ENCODE measurements at places on chromosomes 1 and 21.

GRCh38 chr21:33406493-33406892, 3.3 kb downstream of the IFNGR2 start:
- DNase-seq = no peak

GRCh38 chr1:1081311-1082238, 7.5 kb upstream of the RNF223 start:
- DNase-seq = no peak

DNA sequence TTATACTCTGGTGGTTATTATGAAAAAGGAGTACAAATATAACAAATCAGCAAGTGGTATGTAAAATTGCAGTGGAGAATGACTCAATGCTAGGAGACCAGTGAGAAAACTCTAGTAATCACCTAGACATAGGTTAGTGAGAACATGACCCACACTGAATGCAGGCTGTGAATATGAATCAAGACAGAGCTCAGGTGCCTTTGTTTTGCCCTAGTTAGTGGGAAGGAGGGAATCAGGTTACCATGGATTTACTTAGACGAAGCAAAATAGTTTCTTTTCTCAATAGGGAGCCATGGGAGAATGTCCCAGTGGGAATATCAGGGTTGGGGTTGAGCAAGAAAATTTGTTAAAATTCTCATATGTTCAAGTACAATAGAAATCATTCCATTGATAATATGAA, 10.6 kb upstream of the GCLM start:
- DNase-seq = no peak

DNA sequence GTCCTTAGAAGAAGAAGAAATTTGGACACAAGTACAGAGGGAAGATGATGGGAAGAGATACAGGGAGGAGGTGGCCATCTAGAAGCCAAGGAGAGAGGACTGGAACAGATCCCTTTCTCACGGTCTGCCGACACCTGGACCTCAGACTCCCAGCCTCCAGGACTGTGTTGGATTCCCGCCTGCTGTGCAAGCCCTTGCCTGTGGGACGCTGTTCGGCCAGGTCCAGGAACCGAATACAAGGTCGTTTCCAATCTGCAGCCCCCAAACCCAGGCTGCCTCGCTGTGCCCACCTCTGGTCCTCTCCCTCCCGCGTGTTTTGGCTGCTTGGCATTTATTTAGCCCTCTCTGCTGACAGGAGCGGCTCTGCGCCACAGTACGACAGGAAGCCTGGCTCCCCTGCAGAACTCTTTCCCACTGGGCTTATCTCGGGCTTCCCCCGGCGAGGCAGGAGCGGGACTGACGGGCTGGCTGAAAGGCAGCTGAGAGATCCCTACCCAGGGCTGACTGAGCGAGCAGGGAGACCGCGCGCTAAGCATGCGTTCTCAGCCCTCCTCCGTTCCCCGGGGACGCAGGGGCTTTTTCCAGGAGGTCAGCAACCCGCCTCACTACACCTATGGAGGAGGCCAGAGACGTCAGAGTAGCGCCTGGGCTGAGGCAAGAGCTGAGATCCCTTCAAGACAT, 238.4 kb downstream of the TNR start:
- DNase-seq = no peak

DNA sequence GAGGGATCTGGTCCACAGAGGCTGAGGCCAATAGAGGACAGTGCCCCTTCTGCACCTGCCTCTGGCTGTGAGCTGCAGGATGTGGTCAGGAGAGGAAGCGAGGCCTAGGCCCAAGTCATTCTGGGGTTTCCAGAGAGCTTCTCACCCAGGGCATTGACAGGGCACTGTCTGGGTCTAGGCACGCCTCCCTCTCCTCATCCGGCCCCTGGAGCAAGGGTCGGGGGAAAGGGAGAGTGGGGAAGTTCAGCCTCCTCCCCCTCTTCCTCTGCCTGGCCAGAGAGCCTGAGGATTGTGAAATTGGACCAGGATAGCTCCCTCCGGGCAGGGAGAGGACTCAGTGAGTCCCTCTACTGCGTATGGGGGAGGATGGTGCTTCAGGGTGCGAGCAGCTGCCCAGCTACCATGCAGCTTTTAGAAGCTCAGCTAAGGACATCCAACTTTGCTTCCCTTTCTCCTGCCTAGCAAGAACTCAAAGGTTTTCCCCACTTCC, 6.3 kb upstream of the INAVA start:
- DNase-seq = peak; percentile 30

DNA sequence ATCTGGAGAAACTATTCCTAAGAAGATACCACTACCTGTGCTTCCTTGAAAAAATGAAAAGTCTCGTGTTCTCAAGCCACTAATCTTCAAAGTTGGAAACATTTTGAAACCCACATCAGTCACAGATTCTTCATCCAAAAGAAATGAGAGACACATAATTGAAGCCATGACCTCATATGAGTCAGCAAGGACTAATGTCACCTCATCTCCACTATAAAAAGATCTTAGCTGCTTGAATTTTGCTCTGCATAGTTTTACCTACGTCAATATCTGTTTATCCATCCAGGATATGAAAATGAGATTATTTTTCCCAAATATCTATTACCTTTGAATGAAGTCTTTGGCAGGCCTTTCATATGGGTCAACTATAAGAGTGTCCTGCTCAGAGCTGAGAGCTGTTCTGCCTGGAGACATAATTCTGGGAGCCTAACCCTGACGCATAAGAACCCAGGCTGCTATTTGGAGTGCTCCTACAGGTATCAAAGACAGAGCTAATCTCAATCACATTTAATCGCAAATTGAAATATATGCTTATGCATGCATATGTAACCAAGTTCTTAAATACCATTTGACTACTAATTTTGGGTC, 312.5 kb upstream of the PKN2 start:
- no peak for DNase-seq

DNA sequence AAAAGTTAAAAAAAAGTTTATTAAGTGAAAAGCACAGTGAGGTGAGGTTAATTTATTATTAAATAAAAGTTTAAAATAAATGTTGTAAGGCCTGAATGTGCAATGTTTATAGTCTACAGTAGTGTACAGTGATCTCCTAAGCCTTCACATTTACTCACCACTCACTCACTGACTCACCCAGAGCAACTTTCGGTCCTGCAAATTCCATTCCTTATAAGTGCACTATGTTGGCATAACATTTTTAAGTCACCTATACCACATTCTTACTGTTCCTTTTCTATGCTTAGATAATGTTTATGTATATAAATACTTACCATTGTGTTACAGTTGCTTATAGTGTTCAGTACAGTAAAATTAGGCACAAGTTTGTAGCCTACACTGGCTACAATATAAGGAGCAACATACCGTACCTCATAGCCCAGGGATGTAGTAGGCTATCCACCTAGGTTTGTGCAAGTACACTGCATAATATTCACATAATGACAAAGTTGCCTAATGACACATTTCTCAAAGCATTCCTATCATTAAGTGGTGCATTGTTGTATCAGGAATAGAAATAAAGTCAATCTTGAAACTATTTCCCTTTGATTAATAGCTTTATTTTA, 426.5 kb upstream of the BRINP3 start:
- DNase-seq = no peak

DNA sequence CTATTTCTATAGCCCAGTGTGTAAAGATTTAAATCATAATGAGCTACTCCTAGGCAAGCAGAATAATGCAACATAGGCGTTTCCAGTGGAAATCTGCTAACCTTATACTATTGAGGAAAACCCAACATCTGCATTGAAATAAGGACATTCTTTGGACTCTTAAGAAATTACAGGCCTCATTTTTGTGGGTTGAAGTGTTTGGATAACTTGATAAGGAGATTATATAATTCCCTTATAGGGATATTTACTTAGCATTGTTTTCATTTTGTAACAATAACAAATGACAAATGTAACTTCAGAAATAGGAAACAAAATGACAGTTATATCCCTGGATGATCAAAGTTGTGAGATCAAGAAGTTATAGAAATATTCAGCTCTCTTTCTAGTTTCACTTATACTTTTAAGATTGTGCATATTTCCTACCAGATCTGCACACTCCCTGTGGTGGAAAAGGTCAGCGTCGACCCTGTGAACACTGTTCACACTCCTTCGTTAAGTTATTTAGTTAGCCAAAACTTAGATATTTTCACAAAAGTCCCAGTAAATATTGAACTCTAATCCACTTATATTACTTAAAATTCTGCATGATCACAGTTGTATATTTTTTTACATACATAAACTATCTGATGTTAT, 284.4 kb upstream of the C1orf105 start:
- DNase-seq = no peak

- DNase-seq = no peak
Observed at GRCh38 chr1:150322310-150322709, 977 bp downstream of the PRPF3 start.

- no peak for DNase-seq
Observed at GRCh38 chr1:166182281-166182680, 15.5 kb upstream of the FAM78B start.

DNA sequence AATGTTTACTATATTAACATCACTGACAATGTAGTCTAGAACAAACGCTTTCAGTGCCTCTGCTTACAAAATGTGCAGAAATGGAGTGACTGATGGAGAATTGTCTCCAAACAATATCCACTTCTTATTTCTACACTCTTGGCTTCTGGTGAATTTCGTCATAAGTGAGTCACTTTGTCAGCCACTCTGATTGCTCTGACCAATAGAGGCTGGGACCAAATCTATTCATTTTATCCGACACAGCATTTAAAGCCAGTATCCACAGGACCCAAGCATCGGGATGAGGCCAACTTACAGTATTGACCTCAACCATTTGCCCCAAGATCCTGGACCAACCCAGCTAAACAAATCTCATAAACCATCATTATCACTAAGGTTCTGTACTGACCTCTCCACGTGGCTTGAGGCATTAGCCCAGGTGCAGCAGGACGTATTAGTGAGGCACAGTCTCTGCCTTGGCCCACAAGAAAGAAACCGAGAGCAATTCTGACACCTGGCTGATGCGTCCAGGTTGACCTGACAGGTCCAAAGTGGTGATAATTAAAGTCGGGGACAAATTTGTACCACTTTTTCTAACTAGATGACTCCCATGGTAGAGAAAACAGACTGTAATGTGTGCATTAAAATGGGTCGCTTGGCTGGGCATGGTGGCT, 53.3 kb upstream of the ERO1B start:
- no peak for DNase-seq

DNA sequence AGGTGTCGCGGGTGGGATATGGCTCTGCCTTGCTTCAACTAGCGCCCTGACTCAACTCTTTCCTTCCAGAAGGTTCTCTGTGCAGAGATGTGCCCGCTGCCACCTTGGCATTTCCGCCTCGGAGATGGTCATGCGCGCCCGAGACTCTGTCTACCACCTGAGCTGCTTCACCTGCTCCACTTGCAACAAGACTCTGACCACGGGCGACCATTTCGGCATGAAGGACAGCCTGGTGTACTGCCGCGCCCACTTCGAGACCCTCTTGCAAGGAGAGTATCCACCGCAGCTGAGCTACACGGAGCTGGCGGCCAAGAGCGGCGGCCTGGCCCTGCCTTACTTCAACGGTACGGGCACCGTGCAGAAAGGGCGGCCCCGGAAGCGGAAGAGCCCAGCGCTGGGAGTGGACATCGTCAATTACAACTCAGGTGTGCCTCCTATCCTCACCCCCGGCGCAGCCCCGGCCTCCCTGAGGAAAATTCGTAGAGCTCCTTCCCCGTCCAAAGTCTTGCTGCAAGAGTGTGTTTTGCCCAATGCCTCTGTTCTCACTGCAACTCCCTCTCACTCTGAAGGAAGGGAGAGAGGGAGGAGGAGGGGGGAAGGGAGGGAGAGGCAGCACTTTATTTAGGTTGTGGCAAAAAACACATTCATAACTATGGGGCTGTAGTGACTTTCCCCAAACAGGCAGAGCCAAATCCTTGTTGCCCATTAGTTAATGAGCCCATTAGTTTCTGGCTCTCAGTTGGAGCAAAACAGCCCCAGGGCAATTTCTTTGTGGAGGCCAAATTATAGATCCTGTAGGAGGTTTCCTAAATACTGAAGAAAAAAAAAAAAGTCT, 4.3 kb downstream of the LHX9 start:
- no peak for DNase-seq

GRCh38 chr1:3368711-3369445, 85.6 kb upstream of the ARHGEF16 start:
- DNase-seq = no peak

DNA sequence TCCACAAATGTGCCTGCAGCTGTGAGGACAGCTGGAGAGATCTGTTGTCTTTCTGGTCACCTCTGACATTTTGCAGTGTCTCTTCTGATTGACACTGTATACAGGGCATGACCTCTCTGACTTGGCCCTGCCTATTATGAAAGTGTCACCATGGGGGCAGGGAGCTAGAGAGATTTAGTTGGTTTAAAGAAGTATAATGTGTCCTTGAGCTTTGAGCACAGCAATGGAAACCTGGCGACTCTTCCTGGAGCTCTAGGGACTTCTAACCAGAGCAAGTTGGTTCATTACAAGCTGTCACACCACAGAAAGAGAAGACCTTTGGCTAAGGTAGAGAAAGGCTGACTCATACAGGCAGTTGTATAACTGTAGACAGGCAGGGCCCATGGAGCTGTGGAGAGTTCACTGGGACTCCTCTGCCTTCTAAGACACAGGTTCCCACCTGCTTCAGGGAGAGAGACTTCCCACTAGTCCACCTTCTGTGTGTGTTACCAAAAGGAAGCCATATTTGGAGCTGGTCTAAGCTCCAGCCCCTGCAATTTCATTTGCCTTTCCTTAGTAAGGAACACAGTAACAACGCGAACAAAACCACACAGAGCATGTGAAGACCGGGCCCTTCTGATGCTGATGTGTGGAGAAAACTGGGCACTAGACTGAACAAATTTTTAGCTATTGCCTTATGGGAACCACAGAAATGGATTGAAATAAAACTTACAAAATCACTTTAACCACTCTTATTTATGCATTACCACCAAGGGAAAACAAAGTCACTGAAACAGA, 90.5 kb upstream of the ADAR start:
- no peak for DNase-seq

DNA sequence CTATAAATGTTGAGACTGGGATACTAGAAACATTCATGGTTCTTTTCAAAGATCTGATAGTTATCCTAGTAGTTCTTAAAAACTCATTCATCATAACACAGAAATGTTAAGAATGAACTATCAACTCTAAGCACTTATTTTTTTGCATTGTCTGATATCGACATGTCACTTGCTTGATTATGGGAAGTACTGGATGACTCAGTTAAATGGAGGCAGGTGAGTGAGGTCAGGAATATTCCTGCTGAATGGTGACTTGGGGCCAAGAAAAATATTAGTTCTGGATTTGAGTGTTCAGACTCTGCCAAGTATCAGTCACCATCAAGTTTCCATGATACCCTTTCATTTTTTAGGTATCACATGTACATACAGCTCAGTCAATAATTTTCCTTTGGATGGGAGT, 63.6 kb downstream of the NEK7 start:
- no peak for DNase-seq

- DNase-seq = no peak
Observed at GRCh38 chr1:175222296-175222938, 29.8 kb upstream of the KIAA0040 start.

- no peak for DNase-seq
Observed at GRCh38 chr1:34213956-34214355, 37.2 kb downstream of the C1orf94 start.

- DNase-seq = no peak
Observed at GRCh38 chr1:15691434-15692032, 7.4 kb downstream of the PLEKHM2 start.

- DNase-seq = no peak
Observed at GRCh38 chr1:174967845-174968705, 31.7 kb upstream of the CACYBP start.

Measured in stimulated activated CD8-positive, alpha-beta memory T cell treated with anti-CD3 and anti-CD28 coated beads, Interleukin-4, amount 100 ng/mL, for 1 hour (primary cell).